Activated CD4-positive, alpha-beta T cell treated with anti-CD3 and anti-CD28 coated beads for 4 hours (primary cell): ENCODE measurements at places on chromosomes 12 and 14.

DNA sequence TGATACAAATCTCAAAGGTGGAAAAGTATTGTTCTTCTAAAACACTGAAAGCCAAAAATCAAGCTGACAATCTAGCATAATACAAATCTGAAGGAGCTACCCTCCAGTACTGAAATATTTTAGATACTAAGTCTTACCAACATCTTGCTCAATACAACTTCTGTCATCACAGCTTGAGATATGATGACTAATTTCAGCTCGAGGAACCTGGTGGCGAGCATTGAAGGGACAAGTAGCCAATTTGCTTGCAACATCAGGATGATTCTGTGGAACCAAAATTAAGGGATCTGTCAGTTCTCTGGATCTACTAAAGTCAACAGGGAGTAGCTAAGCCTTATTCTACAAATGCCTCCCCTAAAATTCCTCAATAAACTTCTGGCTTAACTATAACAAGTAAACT, 10.4 kb downstream of the GTSF1 start:
- DNase-seq: no peak

GRCh38 chr14:103775506-103775905, 59.9 kb downstream of the ZFYVE21 start:
- DNase-seq: no peak

GRCh38 chr12:5535541-5535940, 103.6 kb downstream of the NTF3 start:
- DNase-seq: no peak

DNA sequence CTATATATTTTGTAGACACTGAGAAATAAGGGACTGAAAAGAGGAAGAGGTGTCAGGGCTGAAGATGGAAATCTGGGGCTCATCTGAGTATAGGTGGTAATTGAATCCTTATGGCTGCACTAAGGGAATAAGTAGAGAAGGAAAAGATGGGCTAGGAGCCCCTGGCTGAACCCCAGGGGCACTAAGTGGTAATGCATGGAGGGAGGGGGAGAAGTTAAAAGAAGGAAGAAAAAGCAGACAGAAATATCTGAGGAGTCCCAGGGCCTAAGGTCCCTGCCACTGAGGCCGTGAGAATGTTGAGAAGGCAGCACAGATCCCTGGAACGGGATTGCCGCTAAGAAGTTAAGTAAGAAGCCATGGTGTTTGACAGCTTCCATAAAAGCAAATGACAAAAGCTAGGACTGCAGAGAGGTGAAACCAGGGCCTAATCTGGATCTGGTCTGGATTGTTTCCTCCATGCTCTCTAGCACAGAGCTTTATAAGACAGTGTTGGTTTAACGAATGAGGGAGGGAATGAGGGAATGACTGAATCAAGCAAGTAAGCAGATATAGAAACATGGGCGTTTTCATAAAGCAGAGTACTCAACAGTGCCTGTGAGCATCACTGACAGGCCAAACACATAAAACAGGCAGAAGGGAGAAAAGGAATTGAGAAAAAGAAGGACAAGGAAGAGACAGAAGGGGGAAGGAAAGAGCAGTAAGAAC, 92.9 kb downstream of the HMGA2 start:
- DNase-seq: no peak

GRCh38 chr14:44995196-44995595, 33.2 kb downstream of the TOGARAM1 start:
- DNase-seq: no peak

- DNase-seq: no peak
Observed at GRCh38 chr12:93609281-93610192, 37.1 kb downstream of the SOCS2 start.
